ENCODE measurements at places on chromosomes 2 and 18.

DNA sequence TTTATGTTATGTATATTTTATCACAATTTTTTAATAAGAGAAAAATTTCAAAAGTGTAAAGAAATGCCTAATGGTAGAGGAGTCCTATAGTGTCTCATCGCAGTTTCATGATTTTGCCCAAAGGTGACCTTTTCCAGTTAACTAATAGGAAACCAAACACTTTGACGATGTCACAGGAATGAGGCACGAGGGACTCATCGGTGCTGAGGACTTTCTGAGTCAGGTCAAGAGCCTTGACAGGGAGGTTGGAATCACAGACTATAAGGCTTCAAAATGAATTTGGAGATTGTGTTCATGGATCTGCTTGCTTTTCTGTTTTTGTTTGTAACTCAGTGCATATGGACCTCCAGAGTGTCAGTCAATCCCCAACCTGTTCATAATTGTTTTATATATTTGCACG, 15.1 kb upstream of the RTTN start:
- no peak for DNase-seq

- DNase-seq: no peak
Observed at GRCh38 chr18:58670404-58671110, 708 bp upstream of the MALT1 start.

GRCh38 chr2:235472443-235472842, 21.4 kb upstream of the AGAP1 start:
- DNase-seq: no peak

GRCh38 chr2:233219848-233220247, 31.6 kb upstream of the ATG16L1 start:
- no peak for DNase-seq

GRCh38 chr18:8847066-8847755, 141.9 kb downstream of the MTCL1 start:
- DNase-seq: no peak

GRCh38 chr2:187775196-187775595, 221.0 kb upstream of the TFPI start:
- DNase-seq: no peak

Measured in pulmonary artery endothelial cell (primary cell).